ENCODE measurements at places on chromosomes 7 and 10.

GRCh38 chr10:130741901-130742855, 569.3 kb downstream of the TCERG1L start:
- DNase-seq: no peak

GRCh38 chr10:128713874-128714570, 587.8 kb upstream of the MKI67 start:
- no peak for DNase-seq

DNA sequence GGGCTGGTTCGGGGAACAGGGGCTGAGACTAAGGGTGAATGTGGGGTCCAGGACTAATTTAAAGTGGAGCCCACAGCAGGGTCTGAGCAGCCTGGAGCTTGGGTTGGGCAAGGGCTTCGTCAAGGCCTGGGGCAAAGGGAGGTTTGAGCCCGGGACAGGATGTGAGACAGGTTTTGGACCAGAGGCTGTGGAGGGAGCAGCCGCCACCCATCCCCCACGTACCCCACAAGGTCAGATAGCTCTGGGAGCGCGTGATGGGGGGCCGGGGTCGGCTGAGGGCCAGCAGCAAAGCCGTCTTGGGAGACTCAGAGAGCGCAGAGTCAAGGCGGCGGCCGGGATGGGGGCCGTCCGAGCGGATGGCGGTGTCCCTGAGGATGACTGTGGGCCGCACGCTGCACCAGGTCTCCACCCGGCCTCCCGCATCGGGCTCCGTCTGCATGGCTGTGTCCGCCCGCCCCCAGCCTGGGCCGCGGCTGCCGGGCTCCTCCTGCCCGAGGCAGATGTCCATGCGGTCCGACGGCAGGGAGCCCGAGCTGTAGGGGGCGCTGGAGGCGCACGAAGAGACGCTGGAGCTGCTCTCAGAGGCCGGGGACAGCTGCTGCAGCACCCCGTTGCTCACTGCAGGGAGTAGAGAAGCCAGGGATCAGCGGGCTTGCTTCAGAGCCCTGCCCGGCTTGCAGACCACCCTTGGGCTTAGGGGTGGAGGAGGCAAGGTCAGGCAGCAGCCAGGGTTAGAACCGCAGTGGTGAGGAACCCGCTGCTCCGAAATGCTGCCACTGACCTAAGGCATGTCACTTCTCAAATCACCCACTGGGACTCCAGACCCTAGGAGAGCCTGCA, 12.1 kb downstream of the PDZD7 start:
- DNase-seq: no peak

GRCh38 chr10:20233423-20233822, 417.2 kb downstream of the PLXDC2 start:
- no peak for DNase-seq

GRCh38 chr7:22895140-22895827, 72.6 kb upstream of the TOMM7 start:
- no peak for DNase-seq

- DNase-seq: no peak
Observed at GRCh38 chr10:18364987-18365775, 225.0 kb downstream of the CACNB2 start.

- DNase-seq: no peak
Observed at GRCh38 chr10:101394524-101395133, 40.7 kb downstream of the BTRC start.

DNA sequence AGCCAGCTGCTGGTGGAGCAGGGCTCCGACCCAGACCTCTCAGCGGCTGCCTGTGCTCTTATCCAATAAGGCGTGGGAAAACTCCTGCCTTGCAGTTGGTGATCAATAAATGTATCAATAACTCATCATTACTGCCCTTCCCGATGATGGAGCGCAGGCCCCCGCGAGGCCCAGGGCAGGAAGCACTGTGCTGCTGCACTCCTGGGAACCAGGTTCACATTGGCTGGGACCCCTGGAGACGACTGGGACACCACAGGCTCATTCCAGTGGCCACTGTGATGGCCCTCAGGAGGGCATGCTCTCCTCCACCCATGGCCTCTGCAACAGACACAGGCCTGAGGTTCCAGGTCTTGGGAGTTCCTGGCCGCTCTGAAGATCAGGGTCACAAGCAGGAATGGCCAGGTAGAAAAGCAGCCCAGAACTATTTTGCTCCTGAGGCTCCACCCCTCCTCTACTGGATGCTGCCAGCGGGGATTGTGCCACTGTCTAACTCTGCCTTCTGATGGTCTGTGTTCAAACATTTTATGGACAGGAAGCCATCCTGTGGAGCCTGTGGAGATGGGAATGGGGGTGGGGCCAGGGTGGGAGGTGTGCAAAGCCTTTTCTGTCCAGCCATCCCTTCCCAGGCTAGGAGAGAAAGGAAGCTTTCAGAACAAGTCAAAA, 287.4 kb upstream of the ZMIZ1 start:
- no peak for DNase-seq

DNA sequence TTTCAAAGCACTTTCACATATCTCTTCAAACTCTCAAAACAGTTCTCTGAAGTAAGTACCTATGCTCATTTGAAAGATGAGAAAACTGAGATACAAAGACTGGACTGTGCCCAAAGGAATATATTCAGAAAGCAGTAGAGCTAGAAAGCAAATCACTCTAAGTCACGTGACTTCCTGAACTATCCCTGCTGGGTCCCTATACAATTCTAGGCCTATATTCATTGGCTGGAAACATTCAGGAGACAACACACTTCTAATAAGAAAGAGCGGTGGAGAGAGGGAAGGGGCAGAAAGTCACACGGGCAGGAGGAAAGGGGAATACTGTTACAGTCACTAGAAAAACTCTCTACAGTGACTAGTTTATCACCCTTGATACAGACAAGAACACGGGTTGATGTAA, 140.0 kb downstream of the CHCHD3 start:
- no peak for DNase-seq

GRCh38 chr10:100970914-100971811, 1.9 kb downstream of the SEMA4G start:
- DNase-seq: no peak

DNA sequence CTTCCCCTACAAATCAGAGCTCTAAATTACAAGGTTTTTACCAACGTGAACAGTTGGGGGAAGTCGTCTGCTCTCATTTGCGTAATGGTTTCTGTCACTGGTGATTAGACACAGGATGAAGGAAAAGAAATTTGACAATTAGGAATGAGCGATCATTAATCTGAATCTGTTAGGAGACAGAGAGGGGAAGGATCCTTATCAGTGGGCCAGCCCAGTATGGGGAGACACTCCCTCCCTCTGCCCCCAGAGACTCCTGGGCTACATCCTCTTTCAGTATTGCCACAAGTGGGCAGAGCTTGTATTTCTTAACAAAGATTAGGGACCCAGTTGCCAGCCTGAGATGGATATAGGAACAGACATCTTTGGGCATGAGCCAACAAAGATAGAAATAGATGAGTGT, 15.5 kb downstream of the HIF1AN start:
- no peak for DNase-seq

GRCh38 chr10:88008866-88009470, 145.5 kb downstream of the PTEN start:
- no peak for DNase-seq

- no peak for DNase-seq
Observed at GRCh38 chr7:133095119-133095671, 13.3 kb upstream of the CHCHD3 start.

- no peak for DNase-seq
Observed at GRCh38 chr7:139032473-139032872, 3.4 kb downstream of the ZC3HAV1L start.

- DNase-seq: no peak
Observed at GRCh38 chr7:20200971-20201370, 16.2 kb downstream of the MACC1 start.

GRCh38 chr10:29860166-29860565, 199.2 kb downstream of the JCAD start:
- no peak for DNase-seq

- no peak for DNase-seq
Observed at GRCh38 chr10:128571745-128572144, 445.5 kb upstream of the MKI67 start.

DNA sequence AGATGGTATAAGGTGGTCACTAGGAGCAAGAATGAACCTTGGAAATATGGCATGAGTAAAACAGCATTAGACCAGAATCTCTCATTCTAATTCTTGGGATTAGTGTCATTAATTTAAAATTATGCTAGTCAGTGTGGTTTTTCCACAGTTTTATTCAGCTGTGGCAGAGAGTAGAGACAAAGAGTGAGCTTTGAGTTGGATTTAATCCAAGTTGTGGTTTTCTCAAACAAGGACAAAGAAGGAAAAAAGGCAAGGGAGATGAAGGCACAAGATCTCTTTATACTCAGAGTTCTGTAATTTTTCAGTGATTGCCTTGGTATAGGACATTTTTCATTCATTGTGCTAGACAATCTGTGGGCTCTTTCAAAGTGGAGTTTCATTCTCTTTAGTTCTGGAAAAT, 28.2 kb upstream of the AKAP9 start:
- DNase-seq: no peak

- no peak for DNase-seq
Observed at GRCh38 chr10:5404208-5405041, at the start of gene TUBAL3. TSS of gene TUBAL3 (minus strand) at chr10:5404828. CDS start at chr10:5404792, 36 bp downstream.

DNA sequence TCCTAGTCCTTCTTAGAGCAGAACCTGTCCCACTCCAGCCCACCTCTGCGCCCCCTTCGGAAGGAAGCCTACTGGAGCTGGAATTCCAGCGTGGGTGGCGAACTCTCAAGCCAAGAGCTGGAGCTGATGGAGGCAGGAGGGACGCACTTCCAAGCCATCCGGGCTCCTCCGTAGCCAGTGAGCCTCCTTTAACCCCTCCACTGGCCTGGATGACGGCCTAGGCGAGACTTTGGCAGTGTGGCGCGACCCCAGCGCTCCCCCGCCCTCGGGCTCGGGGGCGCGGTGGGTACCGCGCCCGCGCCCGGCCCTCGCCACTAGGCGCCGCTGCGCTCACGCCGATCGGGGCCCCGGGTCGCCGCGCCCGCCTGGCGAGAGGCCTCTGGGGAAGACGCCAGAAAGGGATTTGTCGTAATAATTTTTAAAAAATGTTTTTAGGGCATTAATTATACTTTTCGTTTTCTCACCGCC, 5.1 kb upstream of the EMX2 start:
- no peak for DNase-seq

- no peak for DNase-seq
Observed at GRCh38 chr7:131627735-131628190, 71.3 kb upstream of the PODXL start.

DNA sequence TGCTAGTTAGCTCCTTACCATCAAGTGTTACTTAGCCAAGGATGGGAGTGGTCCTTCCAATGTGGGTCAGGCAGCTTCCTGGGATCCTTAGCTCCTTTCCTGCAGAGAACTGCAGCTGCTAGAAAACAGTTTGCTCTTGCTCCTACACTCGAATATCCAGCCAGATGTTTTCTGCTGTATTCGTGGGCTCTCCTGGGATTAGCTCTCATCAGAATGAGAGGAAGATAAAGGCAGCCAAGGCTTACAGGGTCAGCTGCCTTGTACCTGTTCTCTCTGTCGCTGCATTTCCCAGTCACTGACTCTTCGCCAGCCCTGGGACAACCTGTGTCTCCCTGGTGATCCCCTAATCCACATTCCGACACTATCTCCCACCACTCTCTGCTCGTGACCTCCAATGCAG, 29.0 kb downstream of the NEUROD6 start:
- no peak for DNase-seq

GRCh38 chr10:60908896-60909295, 35.1 kb downstream of the RHOBTB1 start:
- no peak for DNase-seq

GRCh38 chr10:2925631-2926030, 141.7 kb upstream of the PFKP start:
- DNase-seq: no peak

DNA sequence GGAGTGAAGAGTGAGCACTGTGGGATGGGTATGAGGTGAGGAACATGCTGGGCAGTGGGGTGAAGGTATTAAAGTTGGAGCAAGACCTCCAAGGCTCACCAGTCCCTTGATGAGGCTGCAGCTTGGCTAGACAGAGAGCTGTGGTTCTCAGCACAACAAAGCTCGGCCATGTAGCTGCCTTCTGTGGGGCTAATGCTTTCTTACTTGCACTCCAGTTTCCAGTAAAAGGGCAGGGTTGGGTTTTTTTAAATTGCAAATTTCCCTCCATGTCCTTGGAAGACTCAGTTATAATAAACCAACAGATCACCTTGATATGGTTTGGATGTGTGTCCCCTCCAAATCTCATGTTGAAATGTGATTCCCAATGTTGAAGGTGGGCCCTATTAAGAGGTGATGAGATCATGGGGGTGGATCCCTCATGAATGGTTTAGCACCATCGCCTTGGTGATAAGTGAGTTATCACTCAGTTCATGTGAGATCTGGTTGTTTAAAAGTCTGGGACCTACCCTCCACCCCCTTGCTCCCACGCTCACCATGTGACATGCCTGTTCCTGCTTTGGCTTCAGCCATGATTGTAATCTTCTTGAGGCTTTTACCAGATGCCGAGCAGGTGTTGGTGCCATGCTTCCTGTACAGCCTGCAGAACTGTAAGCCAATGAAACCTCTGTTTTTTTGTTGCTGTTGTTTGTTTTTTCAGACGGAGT, 55.9 kb downstream of the ATXN7L1 start:
- DNase-seq: no peak

GRCh38 chr7:7190142-7190541, 7.8 kb downstream of the C1GALT1 start:
- no peak for DNase-seq

DNA sequence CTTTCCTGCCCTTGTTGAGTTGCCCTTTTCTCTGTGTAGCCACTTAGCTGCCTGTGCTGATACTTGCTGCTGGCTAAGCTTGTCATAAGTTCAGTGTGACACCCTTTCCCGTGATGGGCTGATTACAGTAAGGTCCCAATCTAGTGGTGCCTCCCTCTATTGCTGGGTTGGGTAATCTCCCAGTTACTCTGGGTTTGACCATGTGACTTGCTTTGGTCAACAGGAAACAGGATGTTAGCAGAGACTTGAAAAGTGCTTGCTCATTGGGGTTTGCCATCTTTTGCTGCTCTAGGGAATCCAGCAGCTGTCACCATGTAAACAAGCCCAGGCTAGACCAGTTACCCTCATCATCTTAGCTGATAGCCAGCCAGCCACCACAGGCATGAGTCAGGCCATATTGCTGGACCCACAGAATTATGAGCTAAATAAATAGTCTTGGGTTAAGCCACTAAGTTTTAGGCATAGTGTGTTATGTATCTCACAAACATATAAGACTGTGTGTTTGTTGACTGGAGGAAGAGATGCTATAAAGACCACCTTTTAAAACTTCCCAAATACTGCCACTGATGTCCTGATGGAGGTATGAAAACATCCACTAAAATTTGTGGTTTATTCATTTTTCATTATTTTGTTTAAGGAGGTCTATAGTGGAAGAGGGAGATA, 4.0 kb upstream of the LEP start:
- no peak for DNase-seq

- no peak for DNase-seq
Observed at GRCh38 chr7:66679633-66680244, 51.1 kb downstream of the KCTD7 start.

DNA sequence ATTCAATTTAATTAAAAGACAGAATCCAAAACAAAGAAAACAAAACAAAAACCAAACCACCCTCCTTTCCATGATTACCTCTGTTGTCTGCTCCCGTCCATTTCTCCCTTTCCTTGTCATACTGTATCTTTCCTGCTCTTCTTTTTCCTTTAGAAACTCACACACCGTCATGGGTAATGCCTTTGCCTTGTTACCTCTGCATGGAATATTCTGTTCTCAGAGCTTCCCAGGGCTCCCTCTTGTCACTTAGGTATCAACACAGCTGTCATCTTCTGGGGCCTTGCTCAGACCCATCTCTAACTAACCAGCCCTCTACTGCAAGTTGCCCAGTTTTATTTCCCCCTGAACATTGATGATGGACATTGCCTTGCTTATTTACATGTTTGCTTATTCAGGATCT, 30.2 kb upstream of the GIMAP8 start:
- DNase-seq: no peak

- no peak for DNase-seq
Observed at GRCh38 chr7:2738766-2739549, 51.0 kb downstream of the AMZ1 start.

- DNase-seq: no peak
Observed at GRCh38 chr7:30738026-30738915, 13.7 kb upstream of the INMT start.
